ENCODE measurements at places on chromosomes 6 and 20. TPM values are rescaled to one million over a fixed set of nuclear protein-coding genes. Genes with fewer than 3 reads are reported as not detected.

- DNase-seq: no peak
Observed at GRCh38 chr6:116434056-116434725, 27.0 kb upstream of the CALHM6 start.

DNA sequence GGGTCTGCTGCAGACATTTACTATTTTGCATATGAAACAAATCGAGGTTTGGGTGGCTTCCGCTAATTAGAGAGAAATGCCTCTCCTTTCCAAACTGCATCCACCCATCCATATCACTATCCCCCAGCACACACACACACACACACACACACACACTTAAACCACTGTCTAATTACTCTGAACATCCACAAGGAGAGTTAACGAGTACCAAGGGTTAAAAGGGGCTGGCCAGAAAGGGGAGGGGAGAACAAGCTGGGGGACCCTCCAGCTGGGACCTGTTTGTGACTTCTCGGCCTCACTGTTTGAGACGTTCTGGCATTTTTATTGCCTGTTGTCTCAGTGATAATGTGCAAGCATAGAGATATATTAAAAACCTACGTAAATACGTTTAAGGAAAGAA lies 261.2 kb downstream of the FOXC1 start:
- DNase-seq: no peak

- DNase-seq: no peak
Observed at GRCh38 chr6:62465206-62465605, 179.2 kb upstream of the KHDRBS2 start.

DNA sequence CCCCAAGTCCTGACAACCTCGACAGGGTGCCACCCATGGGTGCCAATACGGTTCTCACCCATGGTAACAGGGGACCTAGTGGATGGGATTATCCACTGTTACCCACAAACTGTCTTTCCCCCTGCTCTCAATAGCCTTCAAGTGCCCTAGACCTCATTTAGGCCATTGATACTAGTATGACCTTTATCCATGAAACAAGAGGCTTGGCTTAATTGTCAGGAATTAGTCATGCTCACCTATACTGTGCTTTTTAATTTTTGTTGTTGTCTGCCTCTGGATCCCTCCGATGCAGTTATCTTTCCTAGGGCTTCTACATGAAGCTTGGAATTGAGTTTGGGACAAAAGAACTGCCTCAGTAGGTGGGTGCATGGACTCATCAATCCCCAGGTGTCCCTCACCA lies 11.8 kb upstream of the IL22RA2 start:
- DNase-seq: no peak

GRCh38 chr6:117817499-117817898 lies 89.6 kb upstream of the SLC35F1 start:
- DNase-seq: no peak

- no peak for DNase-seq
Observed at GRCh38 chr6:12813321-12813720, 96.8 kb downstream of the PHACTR1 start.

DNA sequence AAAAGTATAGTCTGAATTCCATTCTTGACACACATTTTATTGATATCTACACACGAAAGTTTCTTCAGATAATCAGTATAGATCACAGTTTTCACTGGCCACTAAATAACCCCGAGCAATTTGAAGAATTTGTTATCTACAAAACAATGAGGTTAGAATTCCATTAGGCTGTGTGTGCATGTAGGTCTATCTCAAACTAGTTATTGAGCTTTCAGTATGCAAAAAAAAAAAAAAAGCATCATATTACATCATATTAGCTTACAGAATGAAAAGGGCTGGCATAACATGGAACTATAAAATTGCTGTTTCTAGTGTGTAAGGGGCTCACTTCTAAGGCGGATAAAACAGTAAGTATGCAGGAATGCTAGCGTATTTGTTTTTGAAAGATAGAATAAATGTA lies 59.5 kb upstream of the ADGRG6 start:
- no peak for DNase-seq

DNA sequence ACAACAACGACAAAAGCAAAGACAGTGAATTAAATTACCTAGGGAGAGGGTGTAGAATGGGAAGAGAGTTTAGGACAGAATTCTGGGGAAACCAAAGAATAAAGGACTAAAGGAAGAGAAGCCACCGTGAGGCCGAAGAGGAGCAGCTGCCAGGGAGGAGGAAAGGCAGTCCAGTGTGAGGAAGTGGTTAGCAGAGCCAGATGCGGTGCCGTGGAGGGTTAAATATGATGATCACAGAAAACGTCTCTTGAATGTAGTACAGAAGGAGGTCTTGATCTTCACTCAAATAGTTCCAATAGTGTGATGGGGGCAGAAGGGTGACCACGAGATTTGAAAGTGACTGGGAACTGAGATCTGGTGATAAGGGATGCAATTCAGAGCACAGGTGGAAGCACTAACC lies 67.7 kb downstream of the TMEM244 start:
- DNase-seq: no peak

LAMA4 gene
- 12.4 TPM for total RNA-seq

RBBP8NL gene
- total RNA-seq: 4.8 TPM

NR2E1 gene
- total RNA-seq: not detected

Measured in left colon (tissue), 2 donors.